ENCODE measurements at places on chromosomes 1 and 21.

GRCh38 chr1:70429219-70429618, 18.2 kb downstream of the CTH start:
- DNase-seq = no peak

GRCh38 chr1:112938210-112938609, 17.8 kb downstream of the SLC16A1 start:
- DNase-seq = no peak

DNA sequence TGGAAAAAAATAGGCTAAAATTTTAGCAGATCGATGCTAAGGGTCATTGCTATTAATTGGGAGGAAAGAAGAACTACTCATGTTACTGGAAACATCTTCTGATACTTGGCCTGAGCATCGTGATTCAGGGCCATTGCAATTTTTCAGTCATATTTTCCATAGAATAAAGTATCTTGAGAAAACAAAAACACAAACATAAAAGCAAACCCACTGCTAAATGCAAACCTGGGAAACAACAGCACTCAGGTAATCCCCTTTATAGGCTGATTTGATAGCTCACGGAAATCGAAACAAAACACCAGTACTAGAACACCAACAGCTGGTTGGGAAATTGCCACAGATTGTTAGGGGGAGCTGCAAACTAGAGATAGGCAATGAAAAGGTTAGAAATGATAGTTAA, 172.9 kb upstream of the ESRRG start:
- no peak for DNase-seq

GRCh38 chr1:87642581-87643221, 314.0 kb downstream of the LMO4 start:
- no peak for DNase-seq
